NCI-H1930 (cell line): ENCODE measurements at places on chromosomes 1 and 21.

- no peak for DNase-seq
Observed at GRCh38 chr1:5815211-5815610, 177.0 kb downstream of the NPHP4 start.

DNA sequence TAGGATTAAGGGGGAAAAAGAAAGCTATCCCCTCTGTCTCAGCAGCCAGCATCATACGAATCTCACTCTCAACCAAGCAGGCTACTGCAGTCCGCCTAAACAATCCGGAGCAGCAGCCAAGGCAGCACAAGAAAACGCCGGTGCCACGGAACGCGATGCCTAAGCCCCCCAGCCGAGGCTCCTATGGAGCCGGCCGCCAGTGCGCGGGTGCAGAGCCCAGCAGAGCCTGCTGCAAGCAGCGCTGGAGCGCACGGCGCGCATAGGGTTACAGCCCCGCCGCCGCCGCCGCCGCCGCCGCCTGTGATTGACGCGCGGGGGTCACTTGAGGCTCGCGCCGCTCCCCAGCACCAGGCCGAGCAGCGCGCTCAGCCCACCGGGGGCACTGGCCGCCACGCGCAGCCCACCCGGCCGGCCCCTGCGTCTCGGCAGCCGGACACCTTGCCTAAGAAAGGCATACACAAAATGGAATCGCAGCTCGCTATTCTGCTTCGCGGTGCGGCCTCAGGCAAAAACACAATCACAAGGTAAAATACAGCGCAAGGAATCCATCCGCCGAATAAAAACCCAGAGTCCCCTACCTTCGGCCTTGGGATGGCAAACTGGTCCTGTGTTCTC, 780 bp downstream of the HIVEP3 start:
- DNase-seq, result no peak

GRCh38 chr1:90781534-90781933, 64.4 kb upstream of the BARHL2 start:
- DNase-seq, result no peak

DNA sequence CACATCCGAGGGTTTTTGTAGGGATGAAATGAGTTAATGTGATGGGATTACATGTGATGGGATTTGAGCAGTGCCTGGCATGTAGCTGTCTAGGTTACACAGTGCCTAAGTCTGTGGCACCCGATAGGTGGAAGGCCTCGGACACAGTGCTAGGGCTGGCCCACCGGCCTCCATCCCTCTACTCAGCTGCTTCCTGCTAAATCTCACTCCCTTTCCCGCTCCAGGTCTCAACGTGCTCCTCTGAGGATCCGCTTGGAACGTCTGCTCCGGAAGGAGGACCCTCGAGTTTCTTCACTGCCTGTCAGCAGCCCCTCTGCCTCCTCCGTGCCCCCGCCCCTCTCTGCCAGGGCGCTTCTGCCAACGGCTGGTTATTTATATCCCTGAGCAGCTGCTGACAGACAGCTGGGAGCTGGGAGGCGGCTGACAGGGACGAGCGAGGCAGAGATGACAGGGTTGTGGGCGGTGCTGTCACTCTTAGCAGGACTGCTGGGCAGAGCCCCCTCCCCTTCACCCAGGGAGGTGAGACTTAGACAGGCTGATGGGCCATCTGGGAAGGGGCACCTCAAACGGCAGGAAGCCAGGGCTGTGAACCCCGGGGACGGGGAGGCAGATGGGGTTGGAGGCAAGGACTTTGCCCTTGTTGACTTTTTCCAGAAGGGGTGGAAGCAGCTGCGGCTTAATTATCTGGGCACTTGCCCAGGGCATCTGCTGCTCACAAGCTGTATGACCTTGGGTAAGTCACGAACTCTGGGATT, 26.6 kb upstream of the LRRN2 start:
- no peak for DNase-seq

DNA sequence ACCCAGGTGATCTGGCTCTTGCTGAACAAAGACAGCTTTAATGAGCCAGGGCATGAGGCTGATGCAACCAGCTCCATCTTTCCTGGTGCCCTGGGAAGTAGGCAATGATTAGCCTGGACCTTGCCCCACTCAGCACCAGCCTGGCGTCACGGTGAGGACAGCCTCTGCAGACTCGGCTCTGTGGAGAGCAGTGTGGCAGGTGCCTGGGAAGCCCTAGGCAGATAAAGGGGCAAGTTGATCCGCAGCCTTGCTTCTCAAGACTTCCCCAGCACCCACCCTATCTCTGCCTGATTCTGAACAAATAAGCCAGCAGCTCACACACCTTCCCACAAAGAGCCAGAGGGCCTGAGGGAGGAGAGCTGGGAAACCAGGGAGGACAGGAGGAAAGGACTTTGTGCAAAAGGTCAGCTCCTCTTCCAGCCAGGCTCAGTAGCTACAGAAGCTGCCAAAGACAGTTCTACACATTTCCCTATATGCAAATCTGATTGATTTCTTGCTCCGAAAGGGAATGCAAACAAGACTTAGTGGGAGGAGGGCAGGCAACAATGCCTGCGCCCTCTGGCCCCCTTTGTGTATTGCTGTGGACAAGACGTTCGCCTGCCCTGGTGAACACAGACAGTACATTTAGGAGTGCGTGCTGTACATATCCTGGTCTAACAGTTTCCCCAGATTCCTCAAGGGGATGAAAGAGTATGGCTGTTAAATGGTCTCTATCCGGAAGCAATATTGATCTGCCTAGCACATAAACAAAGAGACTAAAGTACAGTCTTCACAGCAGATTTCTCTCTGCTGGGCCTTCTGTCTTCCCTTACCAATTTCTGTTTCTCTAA, 63.8 kb downstream of the BCAR3 start:
- no peak for DNase-seq

GRCh38 chr1:185600641-185601040, 133.6 kb upstream of the HMCN1 start:
- DNase-seq, result no peak

- no peak for DNase-seq
Observed at GRCh38 chr1:202145068-202145743, 669 bp upstream of the ARL8A start.

DNA sequence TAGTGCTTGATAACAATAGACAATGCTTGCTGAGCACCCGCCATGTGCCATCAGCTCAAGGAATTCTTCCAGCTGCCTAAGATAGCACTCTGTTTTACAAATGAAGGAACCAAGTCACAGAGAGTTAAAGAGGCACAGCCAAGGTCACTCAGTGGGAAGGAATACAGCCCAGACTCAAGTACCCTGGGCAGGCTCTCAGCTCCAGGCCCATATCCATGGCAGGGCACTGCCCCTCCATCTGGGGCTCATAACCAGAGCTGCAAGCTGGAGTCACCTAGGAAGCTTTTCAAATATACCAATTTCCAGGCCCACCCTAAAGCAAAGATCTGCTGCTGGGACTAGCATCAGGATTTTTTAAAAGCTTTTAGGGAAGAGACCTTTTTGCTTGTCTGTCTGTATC, 1.6 kb downstream of the CLEC20A start:
- DNase-seq, result no peak

DNA sequence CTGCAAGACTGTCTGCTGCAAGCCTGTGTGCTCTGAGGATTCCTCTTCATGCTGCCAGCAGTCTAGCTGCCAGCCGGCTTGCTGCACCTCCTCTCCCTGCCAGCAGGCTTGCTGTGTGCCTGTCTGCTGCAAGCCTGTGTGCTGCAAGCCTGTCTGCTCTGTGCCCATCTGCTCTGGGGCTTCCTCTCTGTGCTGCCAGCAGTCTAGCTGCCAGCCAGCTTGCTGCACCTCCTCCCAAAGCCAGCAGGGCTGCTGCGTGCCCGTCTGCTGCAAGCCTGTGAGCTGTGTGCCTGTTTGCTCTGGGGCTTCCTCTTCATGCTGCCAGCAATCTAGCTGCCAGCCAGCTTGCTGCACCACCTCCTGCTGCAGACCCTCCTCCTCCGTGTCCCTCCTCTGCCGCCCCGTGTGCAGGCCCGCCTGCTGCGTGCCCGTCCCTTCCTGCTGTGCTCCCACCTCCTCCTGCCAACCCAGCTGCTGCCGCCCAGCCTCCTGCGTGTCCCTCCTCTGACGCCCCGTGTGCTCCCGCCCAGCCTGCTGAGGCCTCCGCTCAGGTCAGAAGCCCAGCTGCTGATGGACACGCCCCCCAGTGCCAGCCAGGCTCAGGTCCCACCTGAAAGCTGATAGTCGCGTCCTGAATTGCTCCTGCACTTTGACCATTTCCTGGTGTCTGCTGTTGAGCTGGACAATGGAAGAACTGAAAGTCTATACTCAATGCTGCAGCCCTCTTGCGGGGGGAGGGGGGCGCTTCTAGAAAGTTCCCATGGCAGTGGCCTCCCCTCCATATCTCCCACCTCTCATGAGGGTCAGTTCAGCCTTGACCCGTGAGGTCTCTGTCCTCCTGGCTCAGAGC, 1.2 kb downstream of the KRTAP10-4 start:
- no peak for DNase-seq

- DNase-seq, result no peak
Observed at GRCh38 chr1:24745711-24746413, 615 bp downstream of the CLIC4 start.

DNA sequence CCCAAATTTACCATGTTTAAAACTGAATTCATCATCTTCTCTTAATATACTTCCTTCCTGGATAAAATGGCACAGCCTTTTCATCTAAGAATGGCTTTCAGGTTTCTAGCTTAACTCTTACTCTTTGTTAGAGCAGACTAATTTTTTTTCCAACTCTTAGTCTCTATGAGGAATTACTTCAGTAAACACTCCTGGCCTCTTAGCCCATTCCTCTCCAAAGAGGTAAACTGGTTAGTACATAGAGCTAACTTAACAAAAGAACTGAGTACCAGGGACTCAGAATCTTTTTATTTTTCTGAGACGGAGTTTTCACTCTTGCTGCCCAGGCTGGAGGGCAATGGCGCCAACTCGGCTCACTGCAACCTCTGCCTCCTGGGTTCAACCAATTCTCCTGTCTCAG, 21.1 kb downstream of the FOXJ3 start:
- DNase-seq, result no peak

DNA sequence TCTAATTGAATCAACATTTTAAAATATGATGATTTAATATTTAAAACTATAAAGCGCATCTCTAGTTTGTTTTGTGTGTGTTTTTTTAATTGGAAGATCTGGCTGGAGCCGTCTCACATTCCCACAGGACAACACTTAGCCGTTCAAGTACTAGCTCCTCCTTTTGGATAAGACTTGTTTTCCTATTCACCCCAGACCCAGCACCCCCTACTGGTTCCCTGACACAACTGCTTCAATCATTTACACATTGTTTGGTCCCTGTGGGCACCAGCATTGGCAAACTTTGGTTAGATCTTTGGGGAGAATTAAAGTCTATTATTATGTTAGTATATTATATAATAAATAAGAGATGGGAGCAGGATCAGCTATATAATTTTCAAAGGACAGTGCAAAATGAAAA, 34.5 kb downstream of the TYW3 start:
- no peak for DNase-seq

GRCh38 chr1:14111121-14111520, 411.1 kb downstream of the PRDM2 start:
- DNase-seq, result no peak

GRCh38 chr1:79190074-79190473, 183.5 kb upstream of the ADGRL4 start:
- no peak for DNase-seq

GRCh38 chr1:229033480-229033879, 237.4 kb upstream of the RAB4A start:
- no peak for DNase-seq

DNA sequence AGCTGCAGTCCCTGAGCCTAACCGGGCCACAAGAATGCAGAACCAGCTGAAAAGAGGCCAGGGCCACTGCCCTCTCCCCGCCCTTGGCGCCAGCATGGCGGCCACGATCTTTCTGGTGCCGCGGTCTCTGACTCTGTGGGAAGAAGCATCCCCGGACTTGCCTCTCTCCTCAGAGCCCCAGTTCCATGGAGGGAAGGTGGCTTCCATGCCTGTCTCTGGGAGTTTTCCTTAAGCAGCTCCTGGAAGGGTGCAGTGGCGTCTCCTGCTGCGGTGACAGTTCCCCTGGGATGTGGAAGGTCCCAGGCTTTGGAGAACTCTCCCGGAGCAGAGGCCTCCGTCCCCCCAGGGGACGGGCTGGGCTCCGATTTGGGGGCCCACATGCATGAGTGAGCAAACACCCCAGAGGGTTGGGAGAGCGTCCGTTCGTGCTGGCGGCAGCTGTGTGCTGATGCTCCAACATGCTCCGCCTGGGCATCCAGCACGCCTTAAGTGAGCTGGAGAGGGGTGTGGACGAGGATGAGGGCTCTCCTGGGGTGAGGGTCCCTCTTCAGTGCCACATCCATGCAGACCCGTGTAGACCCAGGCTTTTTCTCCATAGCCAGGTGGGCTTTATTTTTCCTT, 109.8 kb upstream of the COL6A1 start:
- DNase-seq, result no peak
